ENCODE measurements at places on chromosomes 2 and 18.

- no peak for DNase-seq
Measured at GRCh38 chr2:226839161-226839560, 3.3 kb downstream of the RHBDD1 start.

DNA sequence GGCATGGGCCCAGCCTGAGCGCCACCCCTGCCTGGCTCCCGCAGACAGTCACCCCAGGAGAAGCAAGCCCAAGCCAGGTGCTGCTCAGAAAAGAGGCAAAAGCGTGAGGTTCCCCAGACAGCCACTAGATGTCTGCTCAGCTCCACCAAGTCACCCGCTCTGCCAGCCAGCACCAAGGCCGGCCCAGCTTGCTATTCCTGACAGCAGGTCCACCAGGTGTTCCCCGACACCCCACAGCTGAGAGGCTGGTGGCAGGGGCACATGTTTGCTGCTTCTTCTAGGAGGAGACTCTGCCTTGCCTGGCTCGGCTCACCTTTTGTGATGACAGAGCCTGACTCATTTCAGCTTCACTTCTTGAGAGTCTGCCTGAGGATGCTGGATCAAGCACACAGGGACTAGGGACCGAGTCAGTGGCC lies 206.7 kb downstream of the MGAT5 start:
- DNase-seq = peak; percentile 19

- DNase-seq = no peak
Measured at GRCh38 chr2:73406996-73407395, 21.4 kb downstream of the ALMS1 start.

- DNase-seq = no peak
Measured at GRCh38 chr2:231633241-231633976, 40.7 kb downstream of the TEX44 start.

DNA sequence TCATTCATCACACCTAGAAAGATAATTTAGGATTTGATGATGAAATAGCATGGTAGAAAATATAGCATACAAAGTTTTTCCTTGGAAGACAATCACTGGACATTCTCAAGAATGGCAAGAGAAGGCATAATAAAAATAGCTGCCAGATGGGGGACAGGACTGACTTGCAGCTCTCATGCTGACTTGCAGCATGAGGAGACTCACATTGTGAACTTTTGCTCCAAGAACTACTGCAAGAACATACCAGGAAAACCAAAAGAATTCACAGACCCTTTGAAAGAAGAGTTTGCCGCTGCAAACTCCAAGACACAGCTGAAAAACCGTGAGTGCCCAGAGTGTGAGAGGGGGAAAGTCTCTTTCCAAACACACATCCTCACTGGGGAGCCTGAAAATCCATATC lies 47.0 kb downstream of the CRYGD start:
- DNase-seq = no peak

DNA sequence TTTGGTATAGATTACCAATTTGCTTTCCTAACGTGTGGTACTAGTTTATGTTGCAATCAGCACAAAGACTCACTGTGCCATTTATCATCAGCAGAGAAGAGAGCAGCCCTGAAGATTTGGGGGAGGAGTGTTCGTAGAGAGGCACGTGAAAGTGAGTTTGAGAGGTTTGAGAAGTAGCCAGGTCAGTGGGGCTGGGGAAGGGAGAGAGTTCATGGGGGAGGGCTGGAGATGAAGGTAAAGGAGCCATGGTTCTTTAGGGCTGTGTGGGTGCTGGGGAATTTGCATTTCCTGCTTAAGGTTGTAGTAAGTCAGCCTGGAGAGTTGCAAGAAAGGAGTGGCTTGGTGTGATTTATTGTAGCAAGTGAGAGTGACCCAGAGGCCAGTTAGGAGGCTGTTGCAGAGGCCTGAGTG lies 172.1 kb downstream of the NEDD4L start:
- DNase-seq = no peak

DNA sequence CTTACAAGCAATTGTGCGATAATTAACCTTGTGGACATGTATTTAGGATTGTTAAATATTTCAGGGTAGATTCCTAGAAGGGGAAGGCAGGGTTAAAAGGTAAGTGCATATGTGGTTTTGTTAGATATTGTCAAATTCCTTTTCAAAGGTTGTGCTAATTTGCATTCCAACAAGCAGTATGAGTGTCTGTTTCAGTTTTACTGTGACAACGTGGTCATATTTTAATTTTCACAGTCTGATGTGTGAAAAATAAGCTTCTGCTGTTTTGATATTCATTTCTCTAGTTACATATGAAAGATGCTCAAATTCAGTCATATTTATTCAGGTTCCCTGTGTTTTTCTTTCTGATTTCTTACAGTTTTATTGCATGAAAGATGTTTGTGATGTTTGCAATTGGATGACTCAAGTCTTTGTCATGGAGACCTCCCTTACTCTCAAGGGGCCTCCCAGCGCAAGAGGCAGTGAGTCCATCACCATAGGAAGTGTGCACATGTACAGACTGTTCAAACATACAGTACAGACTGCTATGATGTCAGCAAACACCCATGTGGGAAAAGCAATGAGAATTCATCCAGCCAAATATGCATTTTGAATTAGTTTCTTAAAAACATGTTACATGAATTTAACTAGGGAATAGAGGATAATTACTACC lies 310.8 kb downstream of the GALR1 start:
- no peak for DNase-seq

DNA sequence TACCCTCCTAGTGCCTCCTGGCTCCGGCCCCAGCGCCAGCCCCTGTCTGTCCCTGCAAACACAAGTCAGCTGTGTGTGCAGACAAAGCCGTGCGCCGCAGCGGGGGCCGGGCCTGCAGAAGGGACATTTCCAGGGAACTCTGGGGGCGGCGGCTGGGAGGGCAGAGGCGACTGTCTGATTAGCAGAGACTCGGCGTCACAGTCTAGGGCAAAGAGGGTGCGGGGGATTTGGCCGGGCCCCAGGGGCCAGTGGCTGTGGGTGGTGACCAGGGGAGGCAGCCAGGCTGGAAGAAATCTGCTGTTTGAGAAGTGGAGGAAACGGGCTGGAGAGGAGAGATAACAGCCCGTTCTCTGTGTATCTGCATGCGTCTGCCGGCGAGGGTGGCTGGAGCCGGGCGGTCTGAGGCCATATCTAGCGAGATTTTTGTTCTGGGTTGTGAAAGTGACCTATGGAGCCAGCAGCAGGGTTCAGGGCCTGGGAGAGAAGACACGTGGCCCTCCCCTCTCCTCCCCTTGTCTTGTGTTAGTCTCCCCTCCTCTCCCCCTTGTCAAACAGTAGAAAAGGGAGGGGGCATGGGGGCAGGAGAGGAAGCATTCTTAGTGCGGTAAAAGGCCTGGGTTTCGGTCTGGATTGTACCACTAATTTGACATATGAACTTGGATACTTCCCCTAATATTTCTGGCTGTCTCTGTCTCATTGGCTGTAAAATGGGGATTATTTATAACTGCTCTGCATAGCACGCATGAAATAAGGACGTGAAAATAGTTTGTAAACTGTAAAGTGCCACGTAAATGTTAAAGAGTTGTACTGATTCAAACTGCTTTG lies 169.4 kb downstream of the SMAD7 start:
- no peak for DNase-seq

- no peak for DNase-seq
Measured at GRCh38 chr2:200264631-200265030, 41.9 kb upstream of the SPATS2L start.

- no peak for DNase-seq
Measured at GRCh38 chr2:239858179-239858578, 167.0 kb downstream of the NDUFA10 start.

DNA sequence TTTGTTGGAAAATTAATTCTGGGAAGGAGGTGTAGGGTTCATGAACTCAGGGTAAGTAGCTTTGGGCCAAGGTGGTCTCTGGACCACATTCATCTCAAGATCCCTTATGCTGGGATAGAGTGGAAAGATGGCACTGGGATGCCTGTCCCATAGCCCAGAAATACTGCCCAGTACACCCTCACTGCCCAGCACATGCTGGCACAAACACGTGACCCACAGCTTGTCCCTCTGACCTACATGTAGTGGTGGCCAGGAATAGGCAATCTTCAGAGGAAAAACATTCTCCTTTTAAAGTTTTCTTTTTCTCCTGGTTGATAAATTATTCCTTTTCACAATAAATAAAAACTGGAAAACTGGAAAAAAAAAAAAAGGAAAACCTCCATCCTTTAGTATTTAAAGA lies 135.6 kb upstream of the ACAA2 start:
- DNase-seq = no peak

GRCh38 chr2:173221937-173222594 lies 132.6 kb upstream of the CDCA7 start:
- no peak for DNase-seq

GRCh38 chr2:85549826-85550225 lies 10.9 kb downstream of the MAT2A start:
- no peak for DNase-seq

Measured in activated naive CD4-positive, alpha-beta T cell treated with anti-CD3 and anti-CD28 coated beads, Interleukin-2, amount 50 U/mL, for 72 hours (primary cell).